NCI-H1092 (cell line): ENCODE measurements at places on chromosomes 3 and 15.

DNA sequence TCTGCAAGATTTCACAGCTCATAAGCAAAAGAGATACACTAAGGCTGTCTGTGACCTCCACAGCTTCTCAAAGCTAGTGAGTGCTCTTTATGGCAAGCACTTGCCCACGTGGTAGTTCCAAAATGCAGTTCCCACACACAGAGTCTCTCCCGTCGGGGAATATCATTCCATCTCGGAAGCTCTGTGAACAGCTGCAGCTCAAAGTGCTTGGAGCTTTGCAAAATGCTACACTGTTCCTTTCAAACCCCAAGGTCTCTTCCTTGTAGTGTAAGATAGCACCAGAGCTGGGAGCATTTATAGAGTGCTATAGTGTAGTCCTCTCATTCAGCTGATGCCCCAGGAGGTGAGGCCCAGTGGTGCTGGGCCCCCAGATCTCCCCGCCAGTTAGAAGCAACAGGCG lies 36.1 kb downstream of the ST6GAL1 start:
- DNase-seq: no peak

GRCh38 chr3:183490653-183491052 lies 62.2 kb upstream of the MCF2L2 start:
- peak; percentile 26 for DNase-seq

DNA sequence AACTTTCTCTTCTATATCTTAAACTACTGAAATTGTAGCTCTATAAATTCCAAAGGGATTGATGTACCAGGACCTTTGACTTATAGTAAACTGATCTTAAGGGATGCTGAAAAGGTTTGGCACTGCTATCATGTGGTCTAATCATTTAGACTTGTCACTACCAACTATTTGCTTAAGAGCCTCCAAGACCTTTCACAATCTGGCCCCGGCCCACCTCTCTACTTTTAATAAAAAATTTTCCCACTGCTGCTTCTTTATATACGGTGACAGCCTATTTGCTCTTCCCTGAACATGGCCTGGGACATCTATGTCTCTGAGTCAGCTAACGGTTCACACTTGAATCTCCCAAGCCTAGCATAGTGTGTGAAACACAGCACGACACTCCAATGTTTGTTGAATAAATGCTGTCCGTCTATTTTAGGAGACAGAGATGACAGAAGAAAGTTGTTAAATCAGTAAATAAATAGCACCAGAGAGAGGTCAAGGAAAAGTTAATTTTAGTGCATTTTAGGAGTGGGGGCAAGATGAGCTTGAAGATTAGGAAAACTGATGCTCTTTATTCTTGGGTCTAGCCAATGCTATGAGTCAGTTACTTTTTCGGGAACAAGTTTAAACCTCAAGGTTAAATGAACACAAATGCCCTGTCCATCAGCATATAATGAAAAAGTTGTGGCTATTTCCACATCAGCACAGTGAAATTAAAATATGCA lies 212.9 kb downstream of the TIGIT start:
- DNase-seq: no peak

DNA sequence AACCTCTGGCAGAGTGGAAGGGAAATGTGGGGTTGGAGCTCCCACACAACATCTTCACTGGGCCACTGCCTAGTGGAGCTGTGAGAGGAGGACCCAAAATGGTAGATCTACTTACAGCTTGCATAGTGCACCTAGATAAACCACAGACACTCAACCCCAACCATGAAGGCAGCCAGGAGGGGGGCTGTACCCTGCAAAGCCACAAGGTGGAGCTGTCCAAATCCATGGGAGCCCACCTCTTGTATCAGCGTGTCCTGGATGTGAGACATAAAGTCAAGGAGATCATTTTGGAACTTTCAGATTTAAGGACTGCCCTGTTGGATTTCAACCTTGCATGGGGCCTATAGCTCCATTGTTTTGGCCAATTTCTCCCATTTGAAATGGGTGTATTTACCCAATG lies 20.9 kb downstream of the TP63 start:
- no peak for DNase-seq

DNA sequence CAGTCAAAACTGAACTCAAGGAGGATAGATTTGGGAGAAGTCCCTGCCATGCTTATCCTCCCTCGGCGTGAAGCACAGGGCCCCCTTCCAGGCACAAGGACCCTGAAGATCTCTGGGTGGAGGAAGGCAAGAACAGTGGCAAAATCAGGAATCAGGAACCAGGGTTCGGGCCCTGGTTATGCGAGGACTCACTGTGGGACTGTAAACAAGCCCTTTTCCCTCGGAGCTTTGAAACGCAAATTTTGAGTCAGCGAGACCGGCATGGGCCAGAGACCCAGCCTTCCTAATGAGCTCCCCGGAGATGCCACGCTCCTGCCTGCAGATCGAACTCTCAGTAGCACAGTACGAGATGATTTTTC lies 70.1 kb downstream of the SLC12A8 start:
- no peak for DNase-seq
